Upper lobe of right lung (tissue), 1 donor: ENCODE measurements at places on chromosomes 5 and 9. TPM values are rescaled to one million over a fixed set of nuclear protein-coding genes. Genes with fewer than 3 reads are reported as not detected.
A peak's percentile ranks its signal among the peaks of the same experiment; 100 is the strongest.

The PCDHGA2 gene
- total RNA-seq: 2.5 TPM

The ZDHHC11B gene
- 8.0 TPM for total RNA-seq

The GPR107 gene
- 39.3 TPM for total RNA-seq

The TCF7 gene
- 7.0 TPM for total RNA-seq

The CER1 gene
- total RNA-seq: not detected

The GPBP1 gene
- total RNA-seq: 63.0 TPM

The TSSK1B gene
- total RNA-seq: not detected

The DOCK2 gene
- total RNA-seq: 65.4 TPM

The SGCD gene
- 7.5 TPM for total RNA-seq

DNA sequence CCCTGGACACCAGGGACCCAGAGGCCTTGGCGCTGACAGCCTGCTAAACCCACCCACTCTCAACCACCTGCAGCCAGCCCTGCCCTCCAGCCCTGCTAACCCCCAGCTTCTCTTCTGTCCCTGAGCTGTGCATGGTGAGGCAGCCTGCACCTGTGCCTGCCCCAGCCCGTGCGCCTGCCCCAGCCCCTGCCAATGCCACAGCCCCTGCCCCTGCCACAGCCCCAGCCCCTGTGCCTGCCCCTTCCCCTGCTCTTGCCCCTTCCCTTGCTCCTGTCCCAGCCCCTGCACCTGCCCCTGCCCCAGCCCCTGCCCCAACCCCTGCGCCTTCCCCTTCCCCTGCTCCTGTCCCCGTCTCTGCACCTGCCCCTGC is 43.3 kb upstream of the IRX4 start:
- DNase-seq: no peak
- H3K27ac ChIP-seq: no peak overlapping the region
- peaks cover 36% of the 10 kb centered on the region for H3K27me3 ChIP-seq
- no peaks in the 10 kb centered on the region for H3K4me1 ChIP-seq
- no peak overlapping the region for H3K4me3 ChIP-seq

DNA sequence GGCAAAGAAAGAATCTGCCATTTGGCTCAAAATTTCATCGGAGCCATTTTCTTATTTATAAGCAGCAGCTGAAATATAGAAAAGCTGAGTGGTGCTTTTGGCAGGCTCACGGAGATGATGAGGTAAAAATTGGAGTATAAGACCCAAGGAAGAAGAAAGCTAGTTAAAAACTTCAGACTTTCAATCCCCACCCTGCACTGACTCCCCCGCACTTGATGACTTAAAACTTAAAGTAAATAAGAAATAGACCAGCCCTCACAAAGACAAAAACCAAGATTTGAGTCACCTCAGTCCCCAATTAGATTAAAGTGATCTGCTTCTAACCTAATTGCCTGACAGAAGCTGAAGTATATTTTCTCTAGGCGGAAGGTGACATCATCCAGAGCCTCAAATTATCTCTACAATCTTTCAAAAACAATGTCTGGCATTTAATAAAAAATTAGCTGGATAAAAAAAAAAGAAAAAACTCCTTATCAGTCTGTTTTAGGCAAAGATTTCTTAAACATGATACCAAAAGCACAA is 124.0 kb upstream of the PJA2 start:
- H3K36me3 ChIP-seq: no peaks in the 10 kb centered on the region
- H3K4me1 ChIP-seq: no peaks in the 10 kb centered on the region

DNA sequence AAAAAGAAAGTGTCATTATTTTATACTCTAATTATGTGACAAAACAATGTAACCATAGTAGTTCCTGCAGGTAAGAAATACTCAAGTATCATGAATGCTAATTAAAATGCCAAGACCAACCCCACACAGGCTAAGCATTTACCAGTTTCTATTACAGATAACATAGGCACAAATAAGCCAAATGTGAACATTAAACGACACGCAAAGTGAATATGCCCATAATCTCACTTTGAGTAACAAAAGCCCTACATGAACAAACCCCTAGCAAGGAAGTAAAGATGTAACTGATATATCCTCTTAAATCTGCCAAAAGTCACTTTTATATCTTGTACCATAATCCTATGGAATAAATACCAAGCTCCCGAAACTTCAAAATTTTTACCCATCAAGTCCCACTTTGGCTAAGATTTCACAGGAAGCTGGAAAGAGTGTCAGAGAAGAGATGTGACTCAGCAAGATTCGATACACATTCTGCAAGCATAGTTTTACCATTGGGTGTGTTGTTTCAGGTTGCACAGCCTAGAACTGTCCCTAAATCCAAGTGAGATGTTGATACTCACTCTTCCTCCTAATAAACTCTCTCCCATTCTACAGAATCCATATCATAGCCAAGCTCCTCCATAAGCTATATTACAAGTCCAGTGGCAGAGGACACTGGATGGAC is 28.8 kb downstream of the TRPM6 start:
- no peak overlapping the region for H3K27ac ChIP-seq
- peaks cover 3% of the 10 kb centered on the region for H3K4me1 ChIP-seq
- no peaks in the 10 kb centered on the region for H3K27me3 ChIP-seq
- H3K36me3 ChIP-seq: no peaks in the 10 kb centered on the region

DNA sequence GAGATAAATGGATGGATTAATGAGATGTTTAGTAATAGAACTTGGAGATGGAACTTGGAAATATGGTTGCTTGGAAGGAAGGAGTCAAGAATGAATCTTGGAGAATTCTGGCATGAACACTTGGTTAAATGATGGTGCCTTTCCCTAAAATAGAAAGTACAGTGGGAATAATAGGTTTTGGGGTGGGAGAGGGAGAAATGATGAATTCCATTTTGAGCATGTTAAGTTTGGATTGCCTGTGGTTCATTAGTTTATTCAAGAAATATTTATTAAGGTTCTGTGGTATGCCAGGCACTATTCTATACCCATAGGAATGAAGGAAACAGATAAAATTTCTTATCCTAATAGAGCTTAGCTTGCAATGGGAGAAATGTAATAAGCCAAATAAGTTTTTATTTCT is 58.4 kb downstream of the PBX3 start:
- no peaks in the 10 kb centered on the region for H3K4me1 ChIP-seq
- no peaks in the 10 kb centered on the region for H3K27me3 ChIP-seq
- no peak for DNase-seq
- no peak overlapping the region for H3K4me3 ChIP-seq
- no peaks in the 10 kb centered on the region for H3K36me3 ChIP-seq
- no peak overlapping the region for H3K27ac ChIP-seq

- no peak overlapping the region for H3K4me3 ChIP-seq
- no peaks in the 10 kb centered on the region for H3K27me3 ChIP-seq
- H3K4me1 ChIP-seq: no peaks in the 10 kb centered on the region
- H3K36me3 ChIP-seq: no peaks in the 10 kb centered on the region
- DNase-seq: no peak
Measured at GRCh38 chr5:18105449-18105848, 471.2 kb downstream of the TAF11L14 start.

- no peak overlapping the region for H3K27ac ChIP-seq
- no peak for DNase-seq
- H3K4me1 ChIP-seq: peaks cover 22% of the 10 kb centered on the region
Measured at GRCh38 chr5:95763941-95764340, 32.8 kb downstream of the RHOBTB3 start.

GRCh38 chr9:134205672-134206310 is 41.4 kb upstream of the RNU6ATAC start:
- peaks cover 4% of the 10 kb centered on the region for H3K4me1 ChIP-seq
- H3K36me3 ChIP-seq: no peaks in the 10 kb centered on the region
- no peak overlapping the region for H3K27ac ChIP-seq
- no peak overlapping the region for H3K4me3 ChIP-seq
- DNase-seq: peak; percentile 20
- no peaks in the 10 kb centered on the region for H3K27me3 ChIP-seq

DNA sequence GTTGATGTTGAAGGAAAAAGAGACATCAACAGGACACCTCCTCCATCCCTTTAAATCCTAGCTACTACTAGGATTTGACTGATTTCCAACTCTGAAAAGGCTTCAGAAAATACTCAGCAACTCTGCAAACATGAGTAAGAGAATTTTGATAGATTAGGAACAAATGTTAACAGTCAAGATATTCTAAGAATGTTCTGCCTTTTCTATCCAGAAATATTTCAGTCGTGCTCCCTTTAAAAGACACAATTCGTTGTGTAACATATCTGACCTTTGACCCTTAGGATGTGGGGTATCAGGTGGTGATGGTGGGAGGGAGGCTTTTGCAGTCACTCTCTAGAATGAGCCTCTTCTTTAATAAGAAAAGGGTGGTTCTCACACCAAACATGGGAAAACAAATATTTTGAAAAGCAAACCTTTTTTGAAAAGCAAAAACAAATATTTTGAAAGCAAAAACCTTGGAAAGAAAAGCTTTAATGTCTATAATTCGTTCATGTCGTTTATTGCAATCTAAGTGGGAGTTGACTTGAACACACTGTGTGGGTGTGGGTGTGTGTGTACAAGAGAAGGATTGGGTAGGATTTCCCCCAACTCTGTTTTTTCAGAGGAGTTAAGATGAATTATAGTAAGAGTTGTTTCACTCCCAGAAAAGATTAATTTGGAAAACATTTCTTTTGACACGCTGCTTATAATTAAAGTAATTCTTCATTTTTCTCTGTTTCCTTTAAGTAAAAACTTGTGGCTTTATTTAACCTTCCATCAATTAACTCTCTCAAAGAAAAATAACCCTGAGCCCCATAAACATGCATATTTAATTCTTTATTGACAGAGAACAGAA is 152.8 kb downstream of the TMEM167A start:
- H3K4me1 ChIP-seq: no peaks in the 10 kb centered on the region
- H3K36me3 ChIP-seq: no peaks in the 10 kb centered on the region
- DNase-seq: no peak
- no peak overlapping the region for H3K27ac ChIP-seq
- no peaks in the 10 kb centered on the region for H3K27me3 ChIP-seq

- no peak overlapping the region for H3K27ac ChIP-seq
- no peaks in the 10 kb centered on the region for H3K27me3 ChIP-seq
- no peaks in the 10 kb centered on the region for H3K36me3 ChIP-seq
- DNase-seq: no peak
Measured at GRCh38 chr5:88524941-88525340, 256.3 kb upstream of the TMEM161B start.

DNA sequence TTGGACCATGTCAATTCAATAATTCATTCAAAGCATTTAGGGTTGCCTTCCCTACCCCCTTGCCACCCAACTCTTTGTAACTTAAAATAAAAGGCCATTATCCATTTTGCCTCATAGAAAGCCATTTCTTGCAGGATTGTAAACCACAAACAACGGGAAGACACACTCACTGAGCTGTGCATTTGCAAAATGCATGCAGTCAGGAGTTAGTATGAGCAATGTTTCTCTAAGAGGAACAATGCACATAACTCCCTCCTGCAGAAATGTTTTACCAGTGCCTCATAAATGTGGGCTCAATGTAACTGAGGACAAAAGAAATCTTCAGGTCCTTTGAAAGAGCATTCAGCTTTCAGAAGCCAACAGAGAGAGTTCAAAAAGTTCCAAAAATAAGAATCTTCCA is 98.5 kb upstream of the ABCA1 start:
- H3K27ac ChIP-seq: no peak overlapping the region
- no peak overlapping the region for H3K4me3 ChIP-seq
- DNase-seq: no peak
- H3K4me1 ChIP-seq: no peaks in the 10 kb centered on the region
- no peaks in the 10 kb centered on the region for H3K36me3 ChIP-seq

- DNase-seq: no peak
- H3K27me3 ChIP-seq: no peaks in the 10 kb centered on the region
- no peak overlapping the region for H3K27ac ChIP-seq
- H3K36me3 ChIP-seq: no peaks in the 10 kb centered on the region
Measured at GRCh38 chr5:129554134-129554904, 94.2 kb downstream of the ADAMTS19 start.

GRCh38 chr5:59325070-59325469 is 568.5 kb downstream of the PDE4D start:
- DNase-seq: no peak
- no peak overlapping the region for H3K4me3 ChIP-seq
- no peaks in the 10 kb centered on the region for H3K36me3 ChIP-seq
- H3K27ac ChIP-seq: no peak overlapping the region
- H3K4me1 ChIP-seq: no peaks in the 10 kb centered on the region

DNA sequence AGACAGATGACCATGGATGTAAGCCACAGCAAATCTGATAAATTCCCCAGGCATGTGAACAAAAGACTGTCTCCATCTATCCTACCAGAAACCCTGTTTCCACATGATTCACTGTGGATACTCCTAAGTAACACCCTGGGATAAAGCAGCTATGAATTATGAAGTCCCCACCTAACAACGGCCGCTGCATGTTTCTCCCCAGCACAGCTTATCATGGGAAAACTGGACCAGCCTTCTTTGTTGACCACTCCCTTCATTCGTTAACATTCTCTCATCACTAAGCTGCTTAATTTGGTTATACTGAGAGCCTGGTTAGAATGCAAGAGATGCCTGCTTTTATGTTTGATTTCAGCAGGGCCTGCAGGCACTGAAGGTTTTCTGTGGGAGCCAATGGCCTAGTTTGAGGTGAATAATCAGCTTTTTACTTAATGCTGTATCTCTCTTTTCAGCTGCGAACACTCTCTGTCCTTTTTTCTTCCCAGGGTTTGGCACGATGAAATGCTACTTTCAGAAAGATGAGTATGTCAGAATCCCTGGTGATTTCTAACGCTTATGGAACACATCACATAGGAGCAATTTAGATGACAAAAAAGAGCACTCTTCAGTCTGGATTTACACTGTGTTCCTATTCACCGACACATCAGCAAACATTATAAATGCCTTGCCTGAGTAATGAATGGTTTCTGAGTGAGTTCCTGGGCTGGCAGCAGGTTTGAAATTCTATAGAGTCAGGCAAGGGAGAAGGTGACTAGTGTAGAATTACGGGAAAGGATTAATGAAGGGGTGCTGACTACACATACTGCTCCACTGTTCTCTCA is 318.4 kb upstream of the ZNF608 start:
- H3K4me1 ChIP-seq: no peaks in the 10 kb centered on the region
- H3K36me3 ChIP-seq: no peaks in the 10 kb centered on the region
- DNase-seq: no peak
- no peak overlapping the region for H3K27ac ChIP-seq
- H3K27me3 ChIP-seq: no peaks in the 10 kb centered on the region
- no peak overlapping the region for H3K4me3 ChIP-seq

GRCh38 chr9:87140605-87141109 is 193.4 kb upstream of the GAS1 start:
- H3K36me3 ChIP-seq: no peaks in the 10 kb centered on the region
- no peak for DNase-seq
- H3K27ac ChIP-seq: no peak overlapping the region
- no peak overlapping the region for H3K4me3 ChIP-seq

DNA sequence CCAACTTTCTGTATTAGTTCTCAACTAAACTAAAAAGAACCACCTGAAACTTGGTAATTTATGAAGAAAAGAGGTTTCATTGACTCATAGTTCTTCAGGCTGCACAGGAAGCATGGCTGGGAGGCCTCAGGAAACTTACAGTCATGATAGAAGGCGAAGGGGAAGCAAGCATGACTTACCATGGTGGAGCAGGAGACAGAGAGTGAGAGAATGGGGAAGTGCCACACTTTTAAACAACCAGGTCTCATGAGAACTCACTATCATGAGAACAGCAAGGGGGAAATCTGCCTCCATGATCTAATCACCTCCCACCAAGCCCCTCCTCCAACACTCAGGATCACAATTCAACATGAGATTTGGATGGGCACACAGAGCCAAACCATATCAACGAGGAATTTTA is 123.5 kb downstream of the DEPDC1B start:
- no peaks in the 10 kb centered on the region for H3K36me3 ChIP-seq
- DNase-seq: no peak
- H3K4me1 ChIP-seq: no peaks in the 10 kb centered on the region
- H3K4me3 ChIP-seq: no peak overlapping the region
- no peak overlapping the region for H3K27ac ChIP-seq
